ENCODE measurements at places on chromosomes 4 and X.

DNA sequence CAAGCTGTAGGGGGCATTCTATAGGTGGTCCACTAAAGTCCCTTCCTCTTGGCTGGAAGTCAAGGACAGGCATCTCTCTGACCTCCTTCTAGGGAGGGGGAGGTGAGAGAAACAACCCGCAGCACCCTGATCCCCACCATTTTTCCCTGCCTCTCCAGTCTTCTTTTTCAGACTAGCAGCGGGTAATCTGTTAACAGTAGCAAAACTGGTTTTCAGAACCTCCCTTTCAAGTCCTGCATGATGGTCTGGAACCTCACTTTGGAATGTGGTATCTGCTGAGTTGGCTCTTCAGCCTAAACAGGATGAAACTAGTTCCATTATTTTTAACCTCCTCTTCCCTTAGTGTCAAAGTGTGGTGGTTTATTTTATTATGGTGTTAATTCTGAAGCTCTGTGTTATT is 196.0 kb downstream of the NWD2 start:
- DNase-seq, result no peak

DNA sequence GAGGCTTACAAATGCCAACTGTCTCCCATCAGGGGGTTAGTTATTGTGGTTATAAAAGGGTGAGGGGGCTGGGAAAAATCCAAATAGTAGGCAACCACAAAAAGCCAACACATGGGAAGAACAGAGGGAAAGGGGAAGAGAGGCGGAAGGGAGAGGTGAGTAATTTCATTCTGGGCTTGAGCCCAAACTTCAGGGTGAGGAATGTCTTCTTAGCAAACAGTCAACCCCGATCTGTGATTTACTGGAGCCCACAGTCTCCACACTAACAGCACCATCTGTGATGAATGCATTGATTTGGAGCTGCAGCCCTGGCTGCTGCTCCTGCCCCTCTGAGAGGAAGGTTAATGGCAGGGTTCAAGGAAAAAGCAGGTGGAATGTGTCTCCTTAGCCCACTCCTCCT is 162.2 kb upstream of the GPR101 start:
- no peak for DNase-seq

GRCh38 chr4:68724426-68724825 is 54.0 kb upstream of the UGT2B15 start:
- DNase-seq, result no peak

DNA sequence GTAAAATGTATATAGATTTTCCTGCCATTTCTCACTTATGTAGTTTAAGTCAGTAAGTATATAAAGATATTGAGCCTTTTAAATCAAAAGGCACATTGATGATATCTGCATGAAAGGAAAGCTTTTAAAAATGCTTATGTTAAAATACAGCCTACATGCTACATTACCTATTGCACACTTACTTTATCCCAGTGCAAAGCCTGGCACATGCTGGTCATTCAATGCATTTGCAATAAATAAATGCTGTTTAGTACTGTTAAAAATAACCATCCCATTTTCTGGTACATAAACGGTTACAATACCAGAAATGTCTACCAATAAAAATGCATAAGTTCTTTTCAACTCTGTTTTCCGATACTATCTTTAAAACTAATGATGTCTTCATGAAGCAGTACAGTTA is 22.1 kb upstream of the SPATA4 start:
- no peak for DNase-seq

GRCh38 chrX:128020701-128021100 is 31.5 kb downstream of the ACTRT1 start:
- DNase-seq, result no peak

- no peak for DNase-seq
These were observed 100.4 kb downstream of the MMRN1 start for GRCh38 chr4:89995006-89995405.

Data from activated effector memory CD4-positive, alpha-beta T cell treated with Interleukin-2 at 50 U/mL for 16 hours (primary cell).